ENCODE measurements at places on chromosomes 6 and 20. TPM values are rescaled to one million over a fixed set of nuclear protein-coding genes. Genes with fewer than 3 reads are reported as not detected.

- no peak overlapping the region for H3K27ac ChIP-seq
- peaks cover 6% of the 10 kb centered on the region for H3K4me1 ChIP-seq
- no peaks in the 10 kb centered on the region for H3K36me3 ChIP-seq
- DNase-seq, result no peak
Measured at GRCh38 chr20:43838703-43839060, 76.0 kb upstream of the TOX2 start.

- H3K4me1 ChIP-seq, result no peaks in the 10 kb centered on the region
- no peak overlapping the region for H3K27ac ChIP-seq
- H3K36me3 ChIP-seq, result no peaks in the 10 kb centered on the region
- no peak for DNase-seq
- H3K4me3 ChIP-seq, result no peak overlapping the region
Measured at GRCh38 chr6:168060521-168060931, 18.5 kb downstream of the FRMD1 start.

GRCh38 chr6:38933426-38933825 is 115.2 kb upstream of the GLP1R start:
- no peaks in the 10 kb centered on the region for H3K4me1 ChIP-seq
- H3K36me3 ChIP-seq, result no peaks in the 10 kb centered on the region
- H3K27me3 ChIP-seq, result peaks cover 2% of the 10 kb centered on the region
- no peak overlapping the region for H3K27ac ChIP-seq
- DNase-seq, result no peak
- no peak overlapping the region for H3K4me3 ChIP-seq

- no peaks in the 10 kb centered on the region for H3K4me1 ChIP-seq
- no peaks in the 10 kb centered on the region for H3K36me3 ChIP-seq
Measured at GRCh38 chr6:151180330-151181048, 59.3 kb upstream of the AKAP12 start.

DNA sequence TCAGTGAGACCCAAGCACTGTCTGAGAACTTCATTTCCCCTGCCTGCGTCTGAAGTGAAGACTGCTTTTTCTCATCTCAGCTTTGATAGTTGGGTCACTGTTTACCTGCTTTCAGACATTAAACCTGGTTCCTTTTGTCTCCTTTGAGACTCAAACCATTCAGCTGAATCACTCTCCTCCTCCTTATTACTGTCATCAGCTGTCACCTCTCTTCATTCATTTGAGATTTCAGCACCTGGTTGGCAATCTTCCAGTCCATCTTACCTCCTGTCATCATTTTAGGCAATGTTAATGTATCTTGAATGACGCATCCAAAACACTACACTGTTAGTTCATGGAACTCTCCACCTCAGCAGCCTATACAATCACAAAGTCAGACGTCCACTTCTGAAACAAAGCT is 34.3 kb upstream of the SOX4 start:
- no peak overlapping the region for H3K27ac ChIP-seq
- no peak overlapping the region for H3K4me3 ChIP-seq
- DNase-seq, result no peak
- H3K36me3 ChIP-seq, result no peaks in the 10 kb centered on the region

The ADGRF5 gene
- total RNA-seq, result not detected

The OXT gene
- total RNA-seq, result not detected

Data from activated B cell treated with CpG ODN at 0.5 μM for 24 hours (primary cell).